DMS153 (cell line): ENCODE measurements at places on chromosomes 6 and 20.
A peak's percentile ranks its signal among the peaks of the same experiment; 100 is the strongest.

DNA sequence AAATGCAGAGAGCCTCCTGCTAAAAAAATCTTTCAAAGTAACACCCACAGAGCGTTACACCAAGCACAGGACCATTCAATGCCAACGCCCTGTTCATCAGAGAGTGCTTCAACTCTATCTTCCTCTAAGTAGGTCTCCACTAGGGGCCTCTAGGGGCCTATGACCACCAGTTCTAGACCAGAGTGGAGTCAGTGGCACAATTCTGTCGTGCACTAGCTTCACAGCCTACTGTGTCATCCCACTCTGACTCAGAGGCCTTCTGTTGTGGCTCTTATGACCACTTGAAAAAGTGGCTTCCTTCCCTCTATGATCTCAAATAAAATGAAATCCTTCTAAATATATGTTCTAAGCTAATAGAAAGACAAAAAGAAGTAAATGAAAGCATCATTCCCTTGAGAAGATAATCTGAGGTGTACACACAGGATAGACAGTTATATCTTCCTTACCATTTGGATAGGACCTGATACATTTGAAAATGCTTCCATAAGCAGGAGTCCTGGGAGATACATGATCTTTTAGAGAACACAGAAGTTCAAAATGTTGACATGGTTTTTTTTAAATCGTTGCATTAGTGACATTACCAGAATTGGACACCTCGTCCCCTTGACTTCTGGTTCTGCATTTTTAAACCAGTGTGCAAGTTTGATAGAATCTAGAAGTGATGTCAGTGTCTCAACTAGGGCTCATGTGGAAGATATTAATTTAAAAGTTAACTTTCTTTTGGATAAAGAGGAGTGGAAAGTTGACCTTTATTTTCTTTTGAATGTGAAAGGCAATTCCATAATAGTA lies 151.9 kb downstream of the SH3BGRL2 start:
- no peak for DNase-seq

GRCh38 chr6:151514000-151514730 lies 20.3 kb downstream of the CCDC170 start:
- DNase-seq, result no peak

DNA sequence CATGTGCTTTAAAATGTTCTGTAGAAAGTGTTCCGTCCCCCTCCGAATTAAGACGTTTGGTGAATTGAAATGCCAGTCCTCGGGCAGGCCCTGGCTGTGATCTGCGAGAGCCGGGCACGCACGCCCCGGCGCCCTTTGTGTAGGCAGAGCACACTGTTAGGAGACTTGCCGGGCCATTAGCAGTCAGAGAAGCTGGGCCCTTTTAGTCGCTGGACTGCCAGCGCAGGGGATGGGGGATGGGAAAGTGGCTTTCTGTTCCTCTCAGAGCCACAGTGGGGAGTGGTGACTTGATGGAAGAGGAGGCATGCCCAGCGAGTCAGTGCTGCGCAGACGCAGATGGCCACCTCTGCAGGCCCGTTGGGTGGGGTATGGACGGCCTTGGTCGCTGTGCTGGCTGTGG lies 2.2 kb downstream of the PPP1R3G start:
- DNase-seq, result no peak

- DNase-seq, result no peak
Observed at GRCh38 chr6:90214461-90214860, 82.2 kb downstream of the BACH2 start.

GRCh38 chr6:41071501-41071922 lies 644 bp downstream of the OARD1 start:
- peak; percentile 69 for DNase-seq

DNA sequence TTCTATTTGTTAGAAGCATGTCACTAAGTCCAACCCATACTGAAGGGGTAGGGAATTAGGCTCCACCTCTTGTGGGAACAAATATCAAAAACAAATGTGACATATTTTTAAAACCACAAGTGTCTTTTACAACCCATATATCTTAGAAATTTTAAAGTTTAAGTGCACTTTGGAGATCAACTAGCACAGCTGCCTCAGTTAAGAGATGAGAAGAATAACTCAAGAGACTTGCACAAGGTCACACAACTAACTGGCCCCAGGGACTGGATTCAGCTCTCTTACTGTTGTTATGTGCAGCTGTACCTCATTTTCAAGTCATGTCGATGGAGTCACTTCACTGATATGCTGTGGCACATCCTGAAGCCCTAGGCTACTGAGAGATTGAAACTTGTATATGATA lies 102.9 kb upstream of the BMP2 start:
- no peak for DNase-seq

DNA sequence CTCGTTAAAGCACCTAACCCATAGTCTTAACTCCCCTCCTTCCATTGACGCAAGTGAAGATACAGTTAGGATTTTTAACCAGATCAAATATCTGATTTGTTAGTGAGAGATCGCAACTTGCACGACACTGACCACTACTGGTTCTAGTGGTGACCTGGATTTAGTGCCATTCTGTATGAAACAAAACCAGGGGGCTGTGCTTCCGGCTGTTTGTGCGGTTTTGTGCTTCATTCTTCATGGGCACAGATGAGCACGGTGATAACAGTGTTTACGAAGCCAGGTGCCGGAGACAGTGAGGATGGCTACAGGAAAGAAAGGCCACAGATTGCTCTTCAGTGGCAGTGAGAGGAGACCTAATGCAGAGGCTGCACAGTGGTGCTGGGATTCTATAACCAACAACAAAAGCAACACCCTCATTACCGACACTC lies 75.5 kb downstream of the NOL4L start:
- peak; percentile 74 for DNase-seq

GRCh38 chr6:12522347-12522746 lies 194.2 kb upstream of the PHACTR1 start:
- DNase-seq, result no peak

DNA sequence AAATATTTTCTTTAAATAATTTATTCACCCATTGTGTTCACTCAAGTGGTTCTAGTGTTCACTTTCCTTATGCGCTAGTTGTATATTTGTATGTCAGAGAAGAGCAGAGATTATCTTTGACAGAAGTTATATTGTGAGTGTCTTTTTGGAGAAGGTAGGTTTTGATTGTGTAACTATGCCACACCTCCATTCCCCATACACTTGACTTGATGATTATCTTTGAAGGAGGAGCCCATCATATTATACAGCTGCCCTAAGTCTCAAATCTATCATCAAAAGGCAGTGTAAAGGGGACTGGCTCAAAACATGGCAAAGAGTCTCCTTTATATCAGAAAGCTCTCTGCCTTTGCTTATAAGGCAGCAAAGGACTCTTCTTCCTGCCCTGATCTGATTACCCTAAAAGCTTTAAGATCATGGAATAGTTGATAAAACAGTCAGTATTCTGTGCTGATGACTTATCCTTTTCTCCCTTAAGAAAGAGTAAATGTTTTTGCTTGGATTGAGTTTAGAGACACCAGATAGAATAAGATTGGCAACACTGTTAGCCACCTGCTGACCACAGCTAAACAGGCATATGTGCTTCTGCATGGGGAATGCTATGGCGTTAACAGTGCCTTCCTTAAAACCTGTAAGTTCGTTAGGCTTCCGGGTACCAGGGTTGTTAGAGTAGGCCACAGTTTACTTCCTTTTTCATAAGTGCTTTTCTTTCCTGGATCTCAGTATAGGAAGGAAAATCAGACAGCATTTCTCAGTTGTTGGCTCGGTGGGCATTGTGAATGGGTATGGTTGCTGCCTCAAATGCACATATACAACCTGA lies 22.6 kb downstream of the TOP1 start:
- DNase-seq, result no peak

DNA sequence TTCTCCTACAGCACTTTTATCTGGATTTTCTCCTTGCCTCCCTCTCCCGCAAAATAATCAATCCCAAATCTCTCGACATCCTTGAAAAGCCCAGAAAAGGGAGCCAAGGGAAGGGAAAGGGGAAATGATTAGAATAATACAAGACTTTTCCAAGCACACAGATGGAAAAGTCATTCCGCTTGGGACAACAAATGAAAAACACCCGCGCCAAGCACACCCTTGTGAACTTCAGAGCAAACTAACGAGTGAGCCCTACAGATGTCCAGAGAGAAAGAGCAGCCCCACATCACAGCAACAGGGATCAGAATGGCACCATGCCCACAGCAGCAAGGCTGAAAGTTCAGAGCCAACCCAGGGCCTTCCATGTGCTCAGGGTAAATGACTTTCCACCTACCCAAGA lies 49.6 kb downstream of the NINL start:
- no peak for DNase-seq

- DNase-seq, result no peak
Observed at GRCh38 chr6:149847939-149848267, 16.3 kb downstream of the LRP11 start.

- DNase-seq, result no peak
Observed at GRCh38 chr6:1436334-1437306, 47.2 kb downstream of the FOXF2 start.

DNA sequence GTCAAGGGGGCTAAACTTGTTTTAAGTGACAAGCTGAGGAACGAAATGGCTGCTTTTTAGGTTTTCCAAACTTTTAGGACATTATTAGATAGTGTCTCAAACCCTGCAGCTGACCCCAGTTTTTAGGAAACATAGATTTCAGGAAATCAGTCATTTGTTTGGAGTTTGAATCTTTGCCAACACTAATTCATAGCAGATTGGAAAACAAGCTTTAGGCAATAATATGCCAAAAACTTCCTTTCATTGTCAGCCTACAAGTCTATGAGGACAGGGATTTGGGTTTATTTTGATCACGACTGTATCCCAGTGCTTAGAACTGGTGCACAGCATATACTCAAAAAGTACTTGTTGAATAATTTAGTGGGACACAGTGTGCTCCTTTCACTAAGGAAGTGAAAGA lies 123.2 kb downstream of the TINAG start:
- DNase-seq, result no peak

GRCh38 chr6:149934249-149935156 lies 7.3 kb upstream of the ULBP2 start:
- DNase-seq, result peak; percentile 66

- DNase-seq, result peak; percentile 47
Observed at GRCh38 chr6:158818581-158819212, 471 bp downstream of the EZR start.

DNA sequence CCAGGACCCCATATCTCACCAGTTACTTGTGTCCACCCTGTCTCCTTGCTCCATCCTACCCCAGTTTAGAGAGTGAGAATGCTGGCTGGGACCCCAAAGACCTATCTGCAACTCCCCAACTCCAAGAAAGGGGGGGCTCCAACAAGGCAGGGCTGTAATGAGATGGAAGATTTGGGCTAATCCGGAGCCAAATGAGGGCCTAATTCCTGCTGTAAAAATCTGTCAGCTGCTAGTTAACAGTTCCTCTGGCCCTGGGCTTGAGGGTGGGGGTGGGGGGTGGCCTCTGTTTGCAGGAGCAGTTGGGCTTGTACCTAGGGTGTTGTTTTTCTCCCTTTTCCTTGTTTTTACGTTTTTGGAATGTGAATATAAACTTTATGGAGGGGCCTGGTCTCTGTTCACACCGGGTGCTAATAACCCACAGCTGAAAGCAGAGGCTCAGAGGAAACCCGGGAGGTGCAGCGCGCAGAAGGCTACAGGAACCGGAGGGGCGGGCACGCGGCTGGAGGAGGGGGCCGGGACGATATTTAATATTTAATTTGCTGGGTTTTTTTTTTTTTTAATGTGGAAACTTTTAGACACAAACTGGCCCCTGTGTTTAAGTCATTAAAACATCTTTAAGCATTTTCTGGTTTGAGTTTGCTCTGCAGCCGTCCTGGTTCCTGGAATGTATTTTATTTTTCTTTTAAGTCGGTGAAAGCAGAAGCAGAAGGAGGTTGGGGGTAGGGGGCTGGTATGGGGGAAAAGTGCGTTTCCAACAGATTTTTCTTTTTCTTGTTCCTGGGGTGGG lies 70.7 kb downstream of the NCR2 start:
- DNase-seq, result no peak

GRCh38 chr6:166394036-166394892 lies 11.5 kb upstream of the MPC1 start:
- DNase-seq, result no peak

DNA sequence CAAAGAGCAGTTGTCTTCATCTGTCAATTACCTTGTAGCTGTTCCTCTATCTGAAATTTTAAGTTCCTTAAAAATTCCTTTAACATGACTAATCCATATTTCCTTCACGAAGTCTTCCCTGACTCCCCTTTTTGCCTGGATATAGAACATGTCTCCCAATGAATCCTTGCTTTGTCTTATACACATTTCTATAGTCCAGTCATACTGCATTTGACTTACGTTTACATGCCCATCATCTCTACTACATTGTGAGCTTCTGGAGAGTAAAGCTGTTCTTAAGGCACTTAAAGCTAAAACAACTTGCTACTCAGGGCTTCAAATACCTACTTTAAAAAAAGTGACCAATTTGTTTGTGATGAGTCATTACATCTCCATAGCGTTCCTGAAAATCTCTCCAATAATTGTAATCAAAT lies 4.9 kb downstream of the REV3L start:
- DNase-seq, result no peak

DNA sequence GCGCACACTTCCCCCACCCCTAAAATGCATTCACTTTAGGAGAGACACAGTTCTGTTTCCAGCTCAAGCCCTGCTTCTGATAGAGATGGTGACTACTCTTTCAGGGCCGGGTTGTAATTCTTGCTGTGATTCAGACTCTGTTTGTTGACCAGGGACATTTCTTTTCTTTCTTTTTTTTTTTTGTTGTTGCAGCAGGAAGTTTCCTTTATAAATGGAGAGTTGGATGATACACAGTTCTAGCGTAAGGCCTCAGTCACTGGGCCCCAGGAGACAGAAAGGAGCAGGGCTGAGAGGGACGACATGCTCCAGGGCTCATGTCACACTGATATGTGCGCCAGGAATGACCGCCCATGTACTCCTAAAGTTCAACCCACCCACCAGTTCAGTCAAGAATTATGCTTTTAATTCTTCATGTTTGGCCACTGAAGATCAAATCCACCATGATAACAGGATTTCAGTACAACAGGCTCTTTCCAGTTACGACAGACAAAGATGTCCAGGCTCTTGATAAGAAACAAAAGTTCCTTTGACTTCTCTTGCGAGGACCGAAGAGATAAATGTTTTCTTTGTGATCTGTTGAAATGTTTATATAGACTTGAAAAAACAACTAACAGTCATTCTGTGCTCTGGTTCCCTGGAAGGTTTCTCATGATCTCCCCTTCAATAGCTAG lies 142.5 kb downstream of the CD164 start:
- DNase-seq, result no peak

DNA sequence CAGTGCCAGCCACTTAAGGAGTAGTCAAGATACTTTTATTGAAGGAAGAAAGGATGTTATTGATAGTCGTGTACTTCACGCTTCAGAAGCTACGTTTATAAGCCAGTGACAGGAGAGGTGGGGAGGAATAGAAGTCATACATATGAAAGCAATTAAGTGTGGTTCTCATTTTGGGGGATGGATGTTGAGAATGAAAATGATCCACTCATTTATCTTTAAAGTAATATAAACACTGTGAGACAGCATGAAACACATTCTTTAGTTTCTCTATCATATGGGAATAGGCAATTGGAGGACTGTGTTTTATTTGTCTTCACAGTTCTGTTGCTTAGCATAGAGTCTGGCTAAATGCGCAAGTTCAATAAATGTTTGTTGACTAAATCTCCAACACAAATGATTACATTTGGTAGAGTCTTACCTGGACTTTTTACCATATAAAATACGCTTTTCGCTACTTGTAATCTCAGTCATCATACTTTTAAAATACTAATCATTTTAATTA lies 35.2 kb downstream of the AK9 start:
- DNase-seq, result no peak
